Stimulated activated CD8-positive, alpha-beta memory T cell treated with anti-CD3 and anti-CD28 coated beads, Interleukin-4, amount 100 ng/mL, for 1 hour (primary cell): ENCODE measurements at places on chromosomes 2 and 18.

- no peak for DNase-seq
Observed at GRCh38 chr2:232438951-232439757, 16.8 kb upstream of the ALPI start.

DNA sequence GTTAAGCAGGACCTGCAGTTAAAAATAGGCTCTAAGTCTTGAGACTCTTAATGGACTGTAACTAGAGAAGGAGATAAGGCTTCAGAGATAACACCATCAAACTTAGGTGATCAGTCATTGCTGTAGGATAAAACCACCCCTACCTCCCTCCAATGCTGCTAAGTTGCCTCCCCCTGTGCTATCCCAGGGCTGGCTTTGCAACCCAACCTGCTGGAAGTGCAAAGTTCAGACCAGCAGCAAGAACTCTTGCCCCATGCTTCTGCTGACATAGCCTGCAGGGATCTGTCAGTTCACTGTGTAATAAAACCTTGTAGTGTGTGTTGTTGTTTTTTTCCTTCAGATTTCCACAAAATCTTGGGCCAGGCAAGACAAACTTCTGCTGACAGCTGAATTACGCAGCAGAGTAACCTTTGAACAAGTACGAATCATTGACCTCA, 57.4 kb upstream of the EPB41L3 start:
- no peak for DNase-seq

GRCh38 chr2:191114403-191114886, 36.3 kb downstream of the STAT4 start:
- no peak for DNase-seq

- no peak for DNase-seq
Observed at GRCh38 chr2:45588158-45588829, 22.8 kb downstream of the SRBD1 start.

DNA sequence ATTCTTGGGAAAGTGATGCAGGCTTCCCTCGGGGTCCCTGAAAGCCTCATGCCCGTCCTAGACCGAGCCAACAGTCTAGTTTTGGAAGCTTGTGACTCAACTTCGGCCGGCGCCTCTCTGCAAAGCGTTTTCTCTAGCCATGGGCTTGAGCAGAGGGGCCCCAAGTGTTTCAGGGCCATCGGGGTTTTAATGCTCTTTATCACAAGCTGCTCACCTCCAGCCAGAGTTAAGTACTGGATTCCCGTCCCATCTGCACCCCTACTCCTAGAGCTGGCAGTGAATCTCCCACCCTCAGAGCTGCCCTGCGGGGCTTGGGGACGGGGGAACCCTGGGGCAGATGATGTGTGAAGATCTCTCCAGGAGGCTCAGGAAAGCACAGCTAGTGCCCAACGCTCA, 7.3 kb downstream of the RAX start:
- no peak for DNase-seq
